Left lobe of liver (tissue), 2 donors: ENCODE measurements at places on chromosomes 5 and 9.
A peak's percentile ranks its signal among the peaks of the same experiment; 100 is the strongest.

DNA sequence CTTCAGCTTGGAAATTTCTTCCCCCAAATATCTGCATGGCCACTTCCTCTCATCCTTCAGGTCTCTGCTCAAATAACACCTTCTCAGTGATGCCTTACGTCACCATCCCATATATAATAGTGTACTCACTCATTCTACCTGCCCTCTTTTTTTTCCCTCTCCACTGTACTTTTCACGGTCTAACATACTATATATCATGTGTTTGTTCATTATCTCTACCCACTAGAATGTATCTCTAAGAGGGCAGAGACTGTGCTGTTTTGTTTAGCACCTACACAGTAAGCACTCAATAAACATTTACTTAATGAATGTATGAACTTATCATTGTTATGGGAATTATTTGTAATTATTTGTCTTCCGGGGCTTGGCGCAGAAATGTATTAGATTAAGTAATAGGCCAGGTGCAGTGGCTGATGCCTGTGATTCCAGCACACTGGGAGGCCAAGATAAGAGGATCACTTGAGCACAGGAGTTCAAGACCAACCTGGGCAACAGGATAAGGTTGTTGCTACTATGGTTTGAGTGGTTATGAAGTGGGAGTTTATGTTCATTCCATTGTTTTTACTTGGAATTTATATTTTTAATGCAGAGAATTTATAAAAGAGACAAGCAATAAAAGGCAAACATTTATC, 6.0 kb upstream of the IL13 start:
- DNase-seq: no peak

DNA sequence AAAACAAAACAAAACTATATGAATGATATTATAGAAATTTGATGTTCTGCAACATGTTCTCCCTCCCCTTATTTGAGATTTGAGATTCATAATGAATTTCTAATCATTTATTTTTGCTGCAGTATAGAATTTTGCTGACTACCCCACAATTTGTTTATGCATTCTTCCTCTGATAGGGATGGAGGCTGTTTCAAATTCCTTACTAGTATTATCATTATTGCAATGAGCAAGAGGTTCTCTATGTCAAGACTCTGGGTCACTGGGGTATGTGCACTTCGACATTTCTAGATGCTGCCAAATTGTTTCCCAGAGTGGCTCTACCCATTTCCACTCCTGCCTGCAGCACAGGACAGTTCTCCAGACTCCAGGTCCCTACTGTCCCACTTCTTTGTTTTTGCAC, 54.9 kb upstream of the DAB2IP start:
- DNase-seq: no peak

DNA sequence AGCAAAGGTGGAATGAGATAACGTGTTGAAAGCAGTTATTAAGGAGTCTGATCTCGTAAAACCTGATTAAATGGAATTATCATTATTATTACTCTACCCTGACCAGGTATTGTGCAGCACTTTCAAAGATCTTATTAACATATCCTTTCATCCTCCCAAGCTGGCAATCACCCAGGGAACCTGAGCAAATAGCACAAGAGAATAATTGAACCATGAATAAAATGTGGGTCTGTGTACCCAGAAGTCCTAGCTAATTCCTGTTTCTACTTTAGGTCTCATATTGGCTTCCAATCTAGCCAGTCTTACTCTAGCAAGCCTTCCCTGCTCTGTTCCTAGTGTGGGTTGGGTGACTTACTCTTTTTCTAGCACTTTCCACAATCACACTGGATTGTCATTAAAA, 162.2 kb upstream of the STK32A start:
- DNase-seq: no peak

GRCh38 chr9:33795281-33795680, at the start of gene PRSS3:
TSS of gene PRSS3 (plus strand) at chr9:33795561. CDS start at chr9:33795574, 13 bp downstream.
- no peak for DNase-seq

GRCh38 chr5:150411245-150411979, 1.3 kb downstream of the CD74 start:
- no peak for DNase-seq

- DNase-seq: no peak
These were observed 24.4 kb upstream of the STC2 start for GRCh38 chr5:173352366-173353349.

DNA sequence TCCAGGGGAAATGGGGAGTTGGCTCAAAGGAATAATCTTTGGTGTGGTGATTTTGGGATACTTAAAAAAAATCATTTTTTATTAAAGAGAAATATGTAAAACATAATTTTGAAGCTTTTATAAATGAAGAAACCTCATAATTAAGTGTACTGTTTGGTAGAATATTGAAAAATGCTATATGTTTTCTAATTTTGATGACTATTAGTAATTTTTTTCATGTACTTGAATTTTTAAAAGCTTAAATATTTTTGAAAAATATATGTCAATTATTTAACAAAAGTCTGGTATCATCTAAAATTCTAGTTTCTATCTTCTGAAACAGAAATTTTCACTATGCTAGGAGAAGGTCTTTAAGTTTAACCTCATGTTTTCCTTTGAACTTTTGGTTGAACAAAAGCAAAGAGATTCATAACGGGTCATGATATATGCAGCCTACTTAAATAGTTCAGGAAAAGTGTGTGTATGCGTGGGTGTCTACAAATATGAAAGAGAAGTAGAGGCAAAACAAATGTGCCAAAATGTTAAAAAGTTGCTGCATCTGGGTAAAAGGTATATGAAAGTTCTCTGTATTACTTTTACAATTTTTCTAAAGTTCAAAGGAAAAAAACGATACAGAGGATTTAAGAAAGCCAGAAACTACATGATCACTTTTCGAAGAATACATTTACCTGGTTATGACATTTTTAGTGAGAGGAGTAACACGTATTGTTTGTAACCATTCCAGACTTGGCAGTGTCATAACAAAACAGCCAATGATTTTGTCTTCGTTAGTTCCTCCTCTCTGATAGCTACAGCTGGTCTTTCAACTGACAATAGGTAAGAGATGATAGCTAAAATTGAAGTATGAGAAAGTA, 117.3 kb upstream of the TNFAIP8 start:
- DNase-seq: no peak

- no peak for DNase-seq
These were observed 12.3 kb upstream of the SPATA31D4 start for GRCh38 chr9:81915801-81916505.

DNA sequence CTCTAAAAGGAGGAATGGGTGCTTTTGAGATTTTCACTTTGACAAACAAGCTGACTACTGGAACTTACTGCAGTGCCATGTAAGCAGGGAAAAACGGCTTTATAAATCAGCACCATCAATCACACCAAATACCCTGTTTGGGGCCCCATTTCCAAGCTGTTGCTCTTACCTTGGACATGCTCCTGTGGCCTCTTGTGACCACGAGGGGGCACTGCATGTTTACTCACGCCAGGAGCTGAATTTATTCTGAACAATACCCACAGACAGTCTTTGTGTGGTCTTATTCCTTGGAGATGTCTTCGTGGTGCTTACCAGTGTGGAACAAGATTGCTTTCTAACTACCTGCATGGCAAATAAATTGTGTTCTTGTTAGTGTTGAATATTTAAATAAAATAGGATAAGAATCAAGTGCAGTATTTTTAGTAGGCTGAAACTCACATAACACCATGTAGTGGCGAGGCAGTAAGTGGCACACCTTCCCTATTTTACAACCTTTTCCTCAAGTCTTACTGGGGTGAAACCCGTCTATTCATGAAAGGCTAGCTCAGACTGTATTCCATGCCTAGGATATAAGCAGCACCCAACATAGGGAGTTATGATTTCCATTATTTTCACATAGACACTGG, 155.5 kb upstream of the NMUR2 start:
- DNase-seq: peak; percentile 67

DNA sequence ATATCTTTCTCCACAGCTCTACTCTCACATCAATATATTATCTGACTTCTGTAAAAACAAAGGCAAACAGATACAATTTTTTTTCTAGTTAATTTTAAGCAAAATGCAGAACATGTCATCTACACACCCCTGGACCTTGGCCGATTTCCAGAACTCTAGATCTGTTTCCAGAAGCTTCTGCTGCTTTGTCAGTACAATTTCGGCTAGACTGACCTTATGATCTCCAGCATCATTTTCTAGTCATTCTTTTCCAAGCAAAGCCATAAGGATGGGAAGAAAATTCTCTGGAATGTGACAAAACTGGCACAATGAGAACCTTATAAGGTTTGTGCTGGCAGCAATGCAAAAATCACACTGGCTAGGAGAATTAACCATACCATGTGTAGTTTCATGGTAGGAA, 132.8 kb upstream of the MPDZ start:
- DNase-seq: no peak

- peak; percentile 49 for DNase-seq
These were observed 26.0 kb downstream of the ERCC6L2 start for GRCh38 chr9:95901506-95901905.

GRCh38 chr5:18872978-18873377, 1115.0 kb downstream of the CDH18 start:
- DNase-seq: no peak

DNA sequence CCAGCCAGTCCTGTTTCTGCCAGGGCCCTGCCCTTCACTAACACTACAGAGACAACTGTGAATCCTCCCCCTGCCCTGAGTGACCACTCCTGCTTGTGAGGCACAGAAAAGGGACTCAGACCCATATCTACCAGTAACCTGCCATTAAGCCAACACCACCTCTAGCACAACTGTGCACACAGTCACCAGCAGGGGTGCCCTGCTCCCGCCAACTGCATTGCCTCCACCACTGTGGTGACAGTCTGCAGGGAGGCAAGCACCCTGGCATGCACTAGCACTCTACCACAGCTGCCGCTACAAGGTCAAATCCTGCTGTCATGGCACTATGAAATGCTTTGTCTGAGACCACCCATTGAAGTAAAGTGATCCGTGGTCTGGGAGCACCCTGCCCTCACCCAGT, 1028.5 kb upstream of the CDH9 start:
- DNase-seq: no peak

DNA sequence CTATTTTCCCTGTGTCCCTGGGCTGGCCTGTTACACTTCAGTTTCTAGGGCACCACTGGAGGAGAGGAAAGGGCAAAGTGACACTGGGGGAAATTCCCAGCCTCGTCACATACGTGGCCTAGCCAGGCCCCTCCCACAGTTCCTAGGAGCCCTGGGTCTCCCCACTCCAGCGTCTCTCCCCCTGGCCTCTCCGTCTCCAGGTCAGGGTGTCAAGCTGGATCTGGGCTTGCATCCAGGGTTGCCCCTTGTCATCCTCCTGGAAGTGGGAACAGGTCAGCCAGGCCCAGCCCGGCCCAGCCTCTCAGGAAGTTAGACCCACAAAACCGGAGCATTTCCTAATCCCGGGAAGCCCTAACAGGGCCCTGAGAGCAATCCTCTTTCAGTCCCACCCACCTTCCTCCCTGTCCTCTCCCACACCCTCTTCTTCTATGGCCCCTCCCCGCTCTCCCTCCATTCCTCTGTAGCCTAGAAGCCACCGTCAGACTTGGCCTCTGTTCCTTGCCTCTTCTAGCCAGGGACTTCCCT, 4.7 kb upstream of the TNIP1 start:
- DNase-seq: no peak

GRCh38 chr5:14268738-14269137, 125.6 kb downstream of the TRIO start:
- DNase-seq: no peak

- no peak for DNase-seq
These were observed 95.6 kb downstream of the RXRA start for GRCh38 chr9:134421888-134422287.

DNA sequence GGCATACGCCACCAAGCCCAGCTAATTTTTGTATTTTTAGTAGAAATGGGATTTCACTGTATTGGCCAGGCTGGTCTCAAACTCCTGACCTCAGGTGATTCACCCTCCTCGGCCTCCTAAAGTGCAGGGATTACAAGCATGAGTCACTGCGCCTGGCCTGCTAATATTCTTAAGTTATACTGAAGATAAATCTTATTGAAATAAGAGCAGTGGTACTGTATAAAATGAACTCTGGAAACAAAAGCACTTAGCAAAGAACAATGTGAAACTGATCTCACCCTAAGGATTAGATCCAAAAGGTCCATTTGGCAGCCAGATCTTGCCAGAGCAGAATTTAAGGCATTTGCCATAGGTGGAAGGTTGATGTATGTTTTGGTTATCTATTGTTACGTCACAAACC, 27.1 kb downstream of the CYSTM1 start:
- no peak for DNase-seq

- no peak for DNase-seq
These were observed 33.8 kb upstream of the COL15A1 start for GRCh38 chr9:98909935-98910334.

GRCh38 chr5:129241755-129242154, 147.2 kb downstream of the ISOC1 start:
- DNase-seq: no peak

GRCh38 chr5:9207817-9208418, 338.0 kb downstream of the SEMA5A start:
- DNase-seq: no peak

GRCh38 chr5:64206653-64207052, 41.0 kb downstream of the RNF180 start:
- DNase-seq: no peak

DNA sequence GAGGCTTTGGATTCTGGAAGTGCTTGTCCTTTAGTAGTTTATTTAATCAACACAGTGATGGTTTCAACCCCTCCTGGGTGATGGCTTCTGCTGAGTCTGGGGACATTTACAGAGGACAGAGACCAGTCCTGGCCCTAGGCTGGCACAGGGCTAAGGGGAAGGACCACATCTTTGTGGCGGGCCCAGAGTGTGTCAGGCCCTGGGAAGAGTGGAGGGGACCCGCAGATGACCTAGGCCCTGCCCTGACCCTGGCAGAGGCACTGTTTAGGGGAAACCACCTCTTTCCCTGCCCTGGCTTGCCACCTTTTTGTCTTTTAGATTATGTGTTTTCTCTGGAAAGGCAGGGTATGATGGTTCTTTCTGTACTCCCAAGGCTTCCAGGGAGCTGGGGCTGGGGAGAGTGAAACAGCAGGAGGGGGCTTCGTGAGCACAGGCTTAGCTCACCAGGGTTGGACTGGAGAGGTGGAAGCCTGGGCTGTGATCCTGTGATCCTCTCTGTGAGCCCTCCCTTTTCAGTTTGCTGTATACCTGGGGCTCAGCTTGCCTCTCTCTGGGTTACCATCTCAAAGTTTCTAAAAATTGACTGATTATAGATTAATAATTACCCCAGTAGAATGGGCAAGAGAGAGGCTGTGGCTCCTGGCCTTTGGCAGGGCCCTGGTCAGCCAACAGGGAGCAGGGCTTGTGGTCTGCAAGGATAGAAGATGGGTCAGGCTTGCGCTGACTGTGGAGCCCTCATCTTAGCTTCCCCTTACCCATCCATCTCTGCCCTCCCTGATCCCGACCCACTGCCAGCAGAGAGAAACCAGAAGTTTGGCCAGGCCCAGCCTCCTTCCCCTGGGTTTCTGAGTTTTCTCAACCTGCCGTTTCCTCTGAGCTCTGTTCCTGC, 1.7 kb upstream of the SYNPO start:
- DNase-seq: peak; percentile 75

GRCh38 chr9:27572566-27572917, 739 bp downstream of the C9orf72 start:
- no peak for DNase-seq

GRCh38 chr5:163659568-163659902, 154.1 kb downstream of the MAT2B start:
- no peak for DNase-seq

- DNase-seq: no peak
These were observed 41.9 kb upstream of the RIC1 start for GRCh38 chr9:5587024-5587423.

GRCh38 chr5:13403351-13403750, 541.1 kb downstream of the DNAH5 start:
- no peak for DNase-seq

GRCh38 chr5:131218392-131218791, 45.5 kb upstream of the CDC42SE2 start:
- no peak for DNase-seq
